LHCN-M2 (cell line): ENCODE measurements at places on chromosomes 1 and 21. TPM values are rescaled to one million over a fixed set of nuclear protein-coding genes. Genes with fewer than 3 reads are reported as not detected.

- DNase-seq: no peak
Measured at GRCh38 chr21:45940091-45940490, 41.5 kb upstream of the COL6A1 start.

- no peak for DNase-seq
Measured at GRCh38 chr1:94993931-94994645, 67.2 kb upstream of the CNN3 start.

GRCh38 chr1:66402194-66402593 lies 131.8 kb upstream of the SGIP1 start:
- peak; percentile 82 for DNase-seq

GRCh38 chr1:21541329-21541728 lies 32.1 kb downstream of the ALPL start:
- DNase-seq: no peak

DNA sequence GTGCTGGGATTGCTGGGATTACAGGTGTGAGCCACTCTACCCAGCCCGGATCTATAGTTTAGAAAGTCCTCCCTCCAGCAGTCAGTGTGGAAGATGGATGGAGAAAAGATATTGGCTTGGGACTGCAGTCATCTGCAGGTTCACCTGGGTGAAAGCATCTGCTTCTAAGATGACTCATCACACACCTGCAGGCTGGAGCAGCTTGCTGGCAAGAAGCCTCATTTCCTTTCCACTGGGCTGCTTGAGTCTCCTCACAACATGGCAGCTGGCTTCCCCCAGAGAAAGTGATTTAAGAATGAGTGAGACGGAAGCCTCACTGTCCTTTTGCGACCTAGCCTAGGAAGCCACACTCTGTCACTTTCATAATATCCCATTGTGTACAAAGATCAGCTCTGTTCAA lies 50.0 kb downstream of the FOXO6 start:
- no peak for DNase-seq

- peak; percentile 86 for DNase-seq
Measured at GRCh38 chr1:202579806-202580205, 130.4 kb downstream of the SYT2 start.

- DNase-seq: peak; percentile 99
Measured at GRCh38 chr21:33641352-33642026, at the start of gene CRYZL1. Gene CRYZL1, minus strand, starts transcription at chr21:33641741. Its CDS starts 10,190 bp downstream, at chr21:33631551.

AMY1A gene
- total RNA-seq: not detected in 2 replicates

RNU5D-1 gene
- not detected in 2 replicates for total RNA-seq
